Cerebellar nuclear complex (tissue), 1 donor: ENCODE measurements at places on chromosomes 16 and 17.

DNA sequence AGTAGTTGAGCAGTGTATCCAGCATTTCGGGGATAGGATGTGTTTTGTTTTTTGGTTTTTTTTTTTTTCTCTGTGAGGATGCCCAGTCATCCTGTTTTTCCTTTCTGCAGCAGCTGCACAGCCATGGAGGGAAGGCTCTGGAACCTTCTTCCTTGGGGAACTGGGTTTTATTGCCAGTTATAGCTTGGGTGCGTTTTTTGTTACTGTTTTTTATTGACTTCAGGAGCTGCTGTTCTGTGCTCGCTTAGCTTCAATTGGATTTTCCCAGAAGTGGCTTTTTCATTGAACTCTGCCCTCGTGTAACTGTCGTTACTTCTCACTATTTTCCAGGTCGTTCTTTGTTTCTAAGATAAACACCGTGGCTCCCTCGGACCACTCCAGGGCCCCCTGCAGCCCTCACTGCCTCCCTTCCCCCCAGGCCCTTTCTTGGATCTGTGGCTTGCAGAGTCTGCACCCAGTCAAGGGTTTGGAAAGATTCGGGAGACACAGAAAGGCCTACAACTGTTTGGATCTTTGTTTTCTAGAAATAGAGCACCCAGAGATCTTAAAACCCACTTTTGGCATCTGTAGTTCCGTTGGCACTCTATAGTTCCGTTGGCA is 119.7 kb upstream of the CACNG5 start:
- DNase-seq, result no peak

GRCh38 chr17:49397586-49397985 is 17.1 kb downstream of the PHB1 start:
- DNase-seq, result no peak

DNA sequence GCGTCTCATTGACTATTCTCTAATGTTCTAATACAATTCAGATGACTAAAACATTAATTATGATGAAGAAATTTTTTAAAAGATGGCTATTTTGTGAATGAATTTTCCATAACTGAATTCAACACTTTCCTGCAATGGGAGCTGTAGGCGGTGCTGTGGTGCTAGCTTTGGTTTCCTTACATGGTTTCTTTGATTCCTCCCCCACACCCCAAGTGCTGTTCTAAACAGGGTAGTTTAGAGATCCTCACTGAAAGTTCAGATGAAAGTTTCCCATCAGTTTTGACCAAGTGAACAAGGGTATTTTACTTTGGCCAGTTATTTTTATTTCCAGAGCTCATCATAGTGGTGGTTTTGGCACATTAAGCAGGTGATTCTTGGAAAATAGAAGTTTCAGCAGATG is 26.0 kb upstream of the MRC2 start:
- no peak for DNase-seq

DNA sequence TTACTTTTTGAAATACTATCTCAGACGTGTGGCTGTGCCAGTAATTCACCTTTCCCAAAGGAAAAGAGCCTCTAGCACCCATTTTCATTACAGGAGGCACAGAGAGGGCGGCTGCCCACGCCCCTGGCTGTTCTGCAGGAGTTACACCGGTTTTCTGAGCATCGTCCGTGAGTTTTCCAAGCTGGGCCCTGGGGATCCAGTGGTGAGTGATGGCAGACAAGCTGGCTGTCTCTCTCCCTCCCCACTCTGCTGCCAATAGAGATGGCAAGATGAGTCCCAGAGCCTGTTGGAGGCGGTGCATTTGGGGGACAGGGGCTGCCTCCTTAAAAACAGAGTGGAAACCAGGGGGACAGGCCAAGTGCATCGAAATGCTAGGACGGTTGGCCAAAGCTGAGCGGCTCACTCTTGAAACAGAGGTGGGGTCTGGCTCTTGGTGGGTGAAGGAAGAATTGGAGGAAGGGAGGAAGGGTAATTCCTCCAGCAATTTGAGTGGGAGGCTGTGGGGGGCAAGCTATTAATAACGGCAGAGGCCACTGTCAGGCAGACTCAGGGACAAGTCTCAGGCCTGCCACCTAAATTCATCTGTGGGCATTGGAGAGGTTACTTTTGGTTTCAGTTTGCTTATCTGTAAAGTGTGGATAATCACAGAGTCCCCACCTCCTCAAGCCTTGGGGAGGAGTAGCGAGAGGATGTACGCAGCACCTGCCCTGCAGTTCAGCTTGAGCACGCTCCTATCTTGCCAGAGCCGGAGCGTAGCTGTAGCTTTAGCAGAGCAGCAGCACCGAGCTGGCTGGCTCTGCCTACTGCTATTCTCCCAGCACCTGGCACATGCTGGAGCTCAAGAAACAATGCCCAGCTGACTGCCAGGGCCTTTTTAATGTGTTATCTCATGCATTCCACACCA is 7.5 kb upstream of the NOS2 start:
- DNase-seq, result no peak

- DNase-seq, result no peak
These were observed 62.5 kb downstream of the ERCC4 start for GRCh38 chr16:13982451-13982850.

GRCh38 chr17:45021607-45022287 is 29.7 kb downstream of the DCAKD start:
- DNase-seq, result no peak

DNA sequence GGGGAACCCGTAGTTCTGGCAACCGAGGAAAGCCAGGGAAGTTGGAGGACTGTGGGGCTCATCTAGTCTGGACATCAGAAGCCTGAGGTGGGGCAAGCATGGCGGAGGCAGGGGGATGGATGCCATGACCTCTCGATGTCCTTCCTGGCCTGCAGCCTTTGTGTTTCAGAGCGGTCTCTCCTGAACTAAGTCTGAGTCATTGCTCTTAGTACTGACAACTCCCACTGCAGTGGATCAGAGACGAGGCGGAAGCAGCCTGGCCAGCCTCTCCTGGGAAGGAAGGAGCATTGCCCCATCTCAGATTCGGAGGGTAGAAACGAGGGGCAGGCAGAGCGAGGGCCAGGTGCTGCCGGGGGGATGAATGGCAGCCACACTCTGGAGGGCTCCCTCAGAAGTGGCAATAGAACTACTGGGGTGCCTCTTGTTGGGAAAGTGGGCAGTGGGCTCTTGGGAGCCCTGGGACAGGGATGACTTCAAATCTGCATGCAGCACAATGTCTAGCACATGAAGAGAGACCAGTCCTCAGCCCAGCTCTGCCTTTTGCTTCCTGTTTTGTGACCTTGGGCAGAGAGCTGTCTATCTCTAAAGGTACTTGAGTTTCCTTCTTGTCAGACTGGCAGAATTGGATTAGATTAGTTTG is 3.6 kb upstream of the STAC2 start:
- DNase-seq, result no peak

- no peak for DNase-seq
These were observed 125.4 kb upstream of the CA10 start for GRCh38 chr17:52283872-52284271.

GRCh38 chr17:2655546-2655945 is 56.0 kb downstream of the CLUH start:
- DNase-seq, result no peak

GRCh38 chr16:87172632-87173031 is 144.6 kb downstream of the C16orf95 start:
- DNase-seq, result no peak

DNA sequence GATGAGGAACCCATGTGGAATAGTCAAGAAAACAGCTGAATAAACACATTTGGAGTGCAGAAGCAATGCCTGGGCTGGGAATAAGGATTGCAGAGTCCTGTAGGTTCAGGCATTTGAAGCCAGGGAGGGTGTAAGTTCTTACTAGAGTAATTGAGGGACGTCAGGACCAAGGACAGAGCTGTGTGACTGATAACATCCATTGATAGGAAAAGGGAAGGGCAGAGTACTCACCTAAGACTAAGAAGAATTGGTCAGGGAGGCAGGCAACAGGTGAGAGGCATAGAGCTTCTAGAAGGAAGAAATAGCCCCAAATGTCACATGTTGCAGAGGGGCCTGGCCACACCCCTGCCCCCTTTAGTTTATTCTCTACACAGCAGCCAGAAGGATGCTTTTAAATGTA is 79.8 kb upstream of the TMEM132E start:
- DNase-seq, result no peak

DNA sequence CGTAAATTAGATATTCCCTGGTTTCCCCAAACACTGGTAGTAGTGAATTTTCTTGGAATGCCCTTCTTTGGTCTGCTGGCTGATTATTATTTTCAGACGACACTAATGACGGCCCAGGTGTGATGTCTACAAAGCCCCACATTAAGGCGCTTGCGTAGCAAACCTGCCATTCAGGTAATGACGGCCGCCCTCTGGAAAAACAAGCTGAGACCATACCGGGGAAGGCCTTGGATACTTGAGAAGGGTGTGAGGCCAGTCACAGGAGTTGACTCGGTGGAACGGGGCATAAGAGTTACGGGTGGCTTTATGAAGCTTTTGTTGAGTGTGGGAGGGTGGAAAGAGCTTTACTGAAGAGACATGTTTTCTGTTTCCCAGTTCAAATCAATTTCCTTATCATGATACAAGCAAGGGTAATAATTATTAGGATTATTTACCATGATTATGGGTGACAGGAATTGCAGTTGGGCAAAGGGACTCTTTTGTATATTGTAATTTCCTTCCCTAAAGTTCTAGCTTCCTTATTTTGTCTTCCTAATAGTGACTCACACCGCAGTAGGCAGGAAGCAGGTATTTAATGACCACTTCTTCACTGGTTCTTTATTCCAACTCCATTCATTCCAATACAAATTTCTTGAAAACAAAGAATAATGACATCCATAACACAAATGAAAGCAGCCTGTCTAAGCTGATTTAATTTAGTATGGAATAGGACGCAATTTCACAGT is 24.8 kb downstream of the KRT23 start:
- no peak for DNase-seq

DNA sequence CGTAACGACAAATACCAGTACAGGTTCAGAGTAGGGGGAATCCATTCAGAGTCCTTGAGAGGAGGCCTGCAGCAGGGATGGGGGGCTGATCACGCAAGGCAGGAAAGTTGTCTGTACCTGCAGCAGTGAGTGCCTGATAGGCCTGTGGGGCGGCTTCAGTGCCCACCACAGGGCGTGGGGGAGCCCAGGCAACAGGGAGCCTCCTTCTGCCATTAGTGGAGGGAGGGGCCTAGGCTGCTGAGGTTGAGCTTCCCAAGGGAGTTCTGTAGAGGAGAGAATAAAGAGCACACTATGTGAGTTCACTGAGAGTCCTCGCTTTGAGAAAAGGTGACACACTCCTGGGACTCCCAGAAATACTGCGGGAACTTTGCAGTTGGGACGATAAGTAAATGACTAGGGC is 134.6 kb downstream of the SPECC1 start:
- no peak for DNase-seq

- DNase-seq, result no peak
These were observed 19.5 kb downstream of the ANKRD40 start for GRCh38 chr17:50688245-50688644.

DNA sequence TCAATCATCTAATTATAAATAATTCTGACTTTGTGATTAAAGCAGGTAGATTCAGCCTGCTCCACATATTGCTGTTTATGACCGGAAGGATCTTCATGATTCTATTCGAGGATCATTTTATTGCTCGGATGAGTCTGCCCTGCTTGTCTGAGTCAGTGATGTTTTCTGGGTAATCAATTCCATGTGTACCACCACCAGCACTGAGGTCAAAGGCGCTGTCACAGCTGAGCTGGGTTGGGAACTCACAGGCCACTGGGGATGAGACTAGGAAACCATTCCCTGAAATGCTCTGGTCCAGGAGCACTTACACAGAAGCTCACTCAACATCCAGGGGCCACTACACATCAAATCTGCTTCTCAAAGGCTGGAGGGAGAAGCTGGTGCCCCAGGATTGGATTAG is 30.4 kb upstream of the ERN1 start:
- no peak for DNase-seq

DNA sequence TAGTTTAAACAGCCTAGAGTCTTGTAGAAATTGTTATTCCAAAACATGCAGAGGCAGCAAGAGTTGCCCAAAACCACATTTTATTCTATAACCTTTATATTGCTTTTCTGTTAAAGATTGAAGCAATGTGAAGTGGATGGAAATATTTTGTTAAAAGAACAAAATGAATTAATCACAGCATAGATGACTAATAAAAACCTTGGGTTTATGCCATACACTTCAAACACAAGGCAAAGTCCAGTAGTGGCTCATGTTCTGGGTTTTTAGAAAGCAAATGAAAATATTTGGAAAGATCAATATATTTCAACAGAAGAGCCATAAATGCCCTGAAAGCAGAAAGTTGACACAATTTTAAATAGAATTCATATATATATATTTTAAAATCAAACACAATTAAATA is 36.7 kb upstream of the ULK2 start:
- DNase-seq, result no peak

- DNase-seq, result no peak
These were observed 514 bp downstream of the UBFD1 start for GRCh38 chr16:23557779-23558702.
